Stimulated activated CD4-positive, alpha-beta T cell treated with anti-CD3 and anti-CD28 coated beads, TNF-alpha, amount 100 ng/mL, for 1 hour (primary cell): ENCODE measurements at places on chromosomes 2 and 18.

GRCh38 chr2:75133621-75134570, 65.4 kb downstream of the TACR1 start:
- DNase-seq = no peak

- DNase-seq = no peak
Measured at GRCh38 chr2:202771741-202772460, 99.7 kb downstream of the ICA1L start.

- DNase-seq = no peak
Measured at GRCh38 chr2:56182420-56182819, 1.4 kb upstream of the CCDC85A start.

- DNase-seq = no peak
Measured at GRCh38 chr2:122780251-122780650, 1024.8 kb downstream of the TSN start.

DNA sequence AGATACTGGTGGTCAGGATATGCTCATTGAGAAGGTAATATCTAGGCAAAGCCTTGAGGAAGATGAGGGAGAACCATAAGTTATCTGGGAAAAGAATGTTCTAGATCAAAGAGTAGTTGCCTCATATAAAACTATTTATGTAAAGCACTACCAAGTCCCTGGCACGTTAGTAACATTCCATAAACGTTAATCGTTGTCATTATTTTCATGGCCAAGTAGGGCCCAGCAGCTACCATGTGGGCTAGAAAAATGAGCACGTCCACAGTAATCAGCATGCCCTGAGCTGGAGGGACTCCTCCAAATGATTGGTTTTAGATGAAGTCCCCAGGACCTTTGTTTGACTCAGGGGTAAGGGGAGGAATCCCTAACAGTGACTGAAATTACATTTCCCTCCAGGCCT, 32.7 kb upstream of the AFTPH start:
- DNase-seq = no peak

- DNase-seq = no peak
Measured at GRCh38 chr2:185245216-185245615, 493.4 kb upstream of the FSIP2 start.

DNA sequence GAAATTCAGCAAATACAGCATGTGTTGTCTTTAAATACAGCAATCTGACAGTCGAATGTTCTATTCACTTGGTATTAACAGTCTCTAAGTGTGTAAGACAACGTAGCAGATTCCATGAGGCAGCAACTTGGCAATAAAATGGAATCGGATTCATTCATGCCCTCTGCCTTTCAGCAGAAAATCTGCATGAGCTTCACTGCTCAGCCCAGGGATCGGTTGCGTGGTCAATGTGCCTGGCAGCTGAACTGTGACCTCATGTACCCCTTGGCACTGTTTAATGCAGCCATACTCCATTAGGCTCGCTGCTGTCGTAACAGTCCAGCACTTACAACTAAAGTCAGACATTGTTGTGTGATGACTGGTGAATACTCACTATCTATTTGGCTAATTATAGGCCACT, 17.7 kb upstream of the RGPD4 start:
- no peak for DNase-seq

GRCh38 chr2:233481368-233482142, 85.0 kb downstream of the USP40 start:
- no peak for DNase-seq

DNA sequence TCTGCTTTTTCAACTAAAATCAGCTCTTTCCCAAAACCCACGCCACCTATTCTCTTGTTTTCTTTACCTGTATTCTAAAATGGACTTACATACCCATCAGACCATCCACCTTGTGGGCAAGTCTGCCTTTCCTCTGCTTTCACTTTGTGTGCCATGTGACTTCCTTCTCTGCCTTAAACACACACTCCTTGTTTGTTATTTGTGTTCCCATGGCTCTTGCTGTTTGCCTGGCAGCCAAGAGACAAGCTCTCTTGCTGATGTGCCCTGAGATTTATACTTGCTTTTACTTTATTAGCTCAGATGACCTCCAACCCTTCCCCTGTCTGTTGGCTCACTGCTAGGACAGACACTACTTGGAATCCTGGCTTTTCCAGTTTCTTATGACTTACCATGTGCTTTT, 309.7 kb upstream of the LRRTM4 start:
- DNase-seq = no peak

DNA sequence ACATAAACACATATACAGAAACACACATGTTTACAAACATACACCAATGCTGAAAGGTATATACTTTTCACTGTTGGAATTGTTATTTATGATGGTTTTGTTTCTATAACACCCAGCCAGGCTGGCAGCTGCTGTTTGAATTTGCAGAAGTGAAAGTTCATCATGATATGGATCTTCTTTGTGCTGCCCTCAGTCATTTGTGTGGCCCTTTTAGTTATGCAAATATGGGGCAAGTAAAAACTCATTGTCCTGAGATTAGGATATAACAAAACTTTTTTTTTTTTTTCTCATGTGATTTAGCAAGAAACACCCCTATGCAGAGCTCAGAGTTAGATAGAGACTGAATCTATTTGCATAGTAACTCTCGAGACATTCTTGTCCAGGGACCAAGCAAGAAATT, 714.1 kb downstream of the KCNJ3 start:
- no peak for DNase-seq

DNA sequence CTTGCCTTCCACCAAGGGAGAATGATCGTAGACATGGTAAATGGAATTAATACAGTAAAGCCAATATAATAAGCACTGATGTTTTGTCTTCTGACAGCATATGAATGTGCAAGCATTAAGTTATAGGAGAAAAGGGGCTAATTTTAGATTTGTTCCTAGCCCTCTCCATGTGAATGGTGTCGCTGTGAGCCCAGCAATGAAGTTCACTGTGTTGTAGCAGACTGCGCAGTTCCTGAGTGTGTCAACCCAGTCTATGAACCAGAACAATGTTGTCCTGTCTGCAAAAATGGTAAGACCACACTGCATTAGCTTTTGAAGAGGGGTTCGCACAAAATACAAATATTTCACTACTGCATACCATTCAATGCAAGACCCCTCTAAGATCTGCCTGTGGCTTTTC, 25.6 kb downstream of the VWC2L start:
- DNase-seq = no peak

DNA sequence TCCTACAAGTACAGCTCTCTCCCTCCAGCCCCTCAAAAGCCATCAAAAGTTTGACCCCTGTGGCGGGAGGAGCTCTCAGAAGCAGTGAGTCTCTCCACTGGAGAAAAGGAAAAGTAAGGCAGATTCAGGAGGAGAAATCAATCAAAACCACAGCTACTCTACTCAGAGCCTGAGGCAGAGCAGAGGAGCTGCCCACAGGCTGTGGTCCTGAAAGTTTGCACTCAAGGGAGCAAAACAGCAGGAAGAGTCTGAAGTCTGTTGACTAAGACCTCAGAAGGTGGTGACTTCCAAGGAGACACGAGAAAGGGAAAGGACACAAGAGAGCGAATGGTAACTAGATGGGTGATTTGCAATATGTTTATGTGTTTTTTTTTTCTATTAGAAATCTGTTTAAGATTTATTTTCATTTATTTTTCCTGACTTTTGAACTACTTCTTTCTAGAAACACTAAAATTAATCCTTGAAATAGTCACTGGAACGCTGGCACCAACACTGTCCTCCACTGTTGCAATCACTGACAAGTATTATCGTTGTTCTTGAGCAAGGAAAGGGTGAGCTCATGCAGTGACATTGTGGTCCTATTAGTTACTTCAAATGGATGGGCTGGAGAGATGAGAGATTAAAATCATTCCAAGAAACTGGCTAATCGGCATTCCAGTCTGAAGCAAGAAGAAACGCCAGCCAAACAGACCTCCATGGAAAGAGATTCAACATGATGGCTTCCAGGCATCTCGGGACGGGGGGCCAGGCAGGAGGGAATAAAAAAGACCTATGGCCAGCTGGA, 35.8 kb downstream of the PID1 start:
- no peak for DNase-seq

DNA sequence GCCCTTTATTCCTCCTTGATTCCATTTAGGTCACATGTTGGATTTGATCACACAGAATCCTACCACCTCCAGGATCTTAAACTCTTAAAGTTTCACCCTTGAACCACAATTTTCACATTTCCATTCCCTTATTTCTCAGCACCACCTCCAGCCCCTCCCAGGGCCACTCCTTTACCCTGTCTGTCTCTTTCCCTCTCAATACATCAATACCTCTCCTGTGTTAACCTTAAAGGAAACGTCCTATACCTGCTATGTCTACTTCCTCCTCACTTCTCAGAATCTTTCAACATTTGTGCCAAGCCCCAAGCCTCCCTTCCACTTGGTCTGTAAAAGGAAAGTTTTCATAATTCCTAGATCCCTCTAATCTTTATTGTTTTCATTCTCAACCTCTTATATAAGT, 158.8 kb downstream of the BAZ2B start:
- DNase-seq = no peak

DNA sequence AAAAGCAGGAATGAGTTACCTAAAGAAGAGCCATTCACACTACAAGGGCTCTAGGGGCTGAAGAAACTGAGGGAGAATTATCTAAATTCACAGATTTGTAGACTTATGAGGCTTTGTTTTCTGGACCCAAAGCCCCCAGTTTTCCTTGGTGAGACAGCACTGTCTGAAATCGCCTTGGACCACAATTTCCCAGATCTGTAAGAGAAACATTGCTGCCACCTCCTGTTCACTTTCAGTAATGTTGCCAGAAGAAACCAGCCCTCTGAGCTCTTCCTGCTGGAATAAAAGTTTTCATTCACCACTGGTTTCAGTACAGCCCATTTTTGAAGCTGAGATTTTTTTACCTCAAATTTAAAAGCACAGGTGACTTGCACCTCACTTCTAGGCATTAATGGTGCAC, 169.2 kb downstream of the CDH20 start:
- no peak for DNase-seq

- no peak for DNase-seq
Measured at GRCh38 chr2:185142677-185143076, 544.3 kb downstream of the ZNF804A start.

DNA sequence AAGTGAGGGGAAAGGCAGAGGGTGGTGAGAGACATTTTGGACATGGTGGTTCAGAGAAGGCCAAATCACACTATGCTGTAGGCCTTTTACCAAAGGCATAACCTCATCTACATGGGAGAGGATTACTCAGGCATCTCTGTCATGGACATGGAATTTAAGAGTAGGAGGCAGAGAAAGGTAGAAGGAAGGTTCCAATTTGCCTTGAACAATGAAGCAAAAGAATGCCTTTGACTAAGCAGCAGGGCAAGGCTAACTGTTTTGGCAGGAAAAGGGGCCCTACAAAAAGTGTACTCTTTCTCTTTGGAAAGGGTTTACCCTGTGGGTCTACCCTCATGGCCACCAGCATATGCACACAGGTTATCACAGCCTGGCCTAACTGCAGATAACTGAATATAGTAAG, 45.6 kb upstream of the RNU4ATAC start:
- no peak for DNase-seq

DNA sequence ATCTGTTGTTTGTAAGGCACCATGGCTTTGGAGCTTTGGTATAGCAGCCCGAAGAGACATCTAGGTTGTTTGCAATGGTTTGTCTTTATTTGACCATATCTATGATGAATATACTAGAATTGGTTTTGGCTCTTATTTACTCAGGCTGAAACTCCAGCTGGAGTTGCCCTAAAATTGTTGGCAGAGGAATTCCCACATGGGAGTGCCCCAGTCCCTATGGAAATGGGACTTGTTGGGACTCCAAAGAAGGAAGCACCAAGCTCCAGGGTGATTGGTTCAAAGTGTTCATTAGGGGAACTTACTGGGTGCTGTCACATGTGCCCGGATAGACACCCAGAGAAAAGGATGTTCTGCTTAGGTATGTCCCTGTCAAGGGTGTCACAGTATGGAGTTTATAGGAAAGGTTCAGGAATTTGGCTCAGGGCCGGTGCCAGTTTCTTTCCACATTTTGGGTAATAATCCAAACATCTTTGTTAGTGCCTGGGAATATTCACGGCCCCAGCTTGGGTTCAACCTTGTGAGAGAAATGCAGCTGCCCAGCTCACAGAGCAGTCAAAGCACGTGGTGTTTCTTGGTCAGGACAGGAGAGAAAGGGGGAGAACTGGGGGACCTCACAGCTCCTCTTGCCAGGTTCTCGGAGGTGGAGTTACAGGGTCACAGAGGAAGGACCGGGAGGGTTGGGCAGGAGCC, 123.5 kb upstream of the ZSWIM2 start:
- no peak for DNase-seq

- no peak for DNase-seq
Measured at GRCh38 chr2:204576362-204576979, 31.2 kb downstream of the PARD3B start.

DNA sequence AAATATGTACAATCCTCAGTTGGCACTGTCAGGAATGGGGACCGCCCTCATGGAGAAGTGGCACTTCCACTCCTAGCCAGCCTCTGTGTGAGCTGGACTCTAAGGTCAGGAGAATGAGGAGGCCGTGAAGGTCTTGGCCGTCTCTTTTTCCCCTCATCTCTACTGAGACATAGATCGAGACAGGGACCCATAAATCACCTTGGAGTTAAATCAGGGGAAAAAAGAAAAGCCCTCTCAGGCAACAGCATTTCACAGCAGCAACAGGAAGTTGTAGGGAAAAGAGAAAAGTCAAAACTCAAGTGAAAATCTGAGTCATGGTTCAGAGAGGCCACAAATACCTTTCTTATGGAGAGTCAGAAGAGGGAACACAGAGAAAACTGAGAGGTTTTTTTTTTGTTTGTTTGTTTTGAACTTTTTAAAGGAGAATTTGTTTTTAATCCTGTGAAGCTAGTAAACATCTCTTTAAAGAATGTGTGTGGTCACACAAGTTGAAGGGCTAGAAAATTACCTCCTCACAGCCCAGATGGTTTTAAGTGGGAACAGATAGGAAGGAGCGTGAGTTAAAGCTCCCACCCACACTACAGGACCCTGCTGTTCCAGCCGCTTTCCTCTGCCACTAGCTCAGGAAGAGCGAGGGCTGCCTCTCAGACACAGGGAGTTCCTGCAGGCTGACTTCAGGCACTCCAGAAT, 30.6 kb upstream of the CYP1B1 start:
- no peak for DNase-seq

GRCh38 chr18:9943311-9943710, 29.5 kb downstream of the VAPA start:
- DNase-seq = no peak

- DNase-seq = no peak
Measured at GRCh38 chr18:69330385-69331005, 70.2 kb upstream of the DOK6 start.

- DNase-seq = no peak
Measured at GRCh38 chr18:59988098-59988706, 88.4 kb downstream of the PMAIP1 start.

DNA sequence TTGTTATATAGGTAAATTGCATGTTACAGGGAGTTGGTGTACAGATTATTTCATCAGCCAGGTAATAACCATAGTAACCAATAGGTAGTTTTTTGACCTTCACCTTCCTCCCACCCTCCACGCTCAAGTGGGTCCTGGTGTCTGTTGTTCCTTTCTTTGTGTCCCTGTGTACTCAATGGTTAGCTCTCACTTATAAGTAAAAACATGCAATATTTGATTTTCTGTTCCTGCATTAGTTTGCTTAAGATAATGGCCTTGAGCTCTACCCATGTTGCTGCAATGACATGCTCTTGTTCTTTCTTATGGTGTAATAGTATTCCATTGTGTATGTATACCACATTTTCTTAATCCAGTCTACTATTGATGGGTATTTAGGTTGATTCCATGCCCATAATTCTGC, 233.7 kb upstream of the EPC2 start:
- DNase-seq = no peak
